ENCODE measurements at places on chromosomes 6 and 20. TPM values are rescaled to one million over a fixed set of nuclear protein-coding genes. Genes with fewer than 3 reads are reported as not detected.

GRCh38 chr6:104936766-104937535 is 20.0 kb upstream of the LIN28B start:
- no peak for DNase-seq

The ZNF334 gene
- total RNA-seq: 1.3 TPM

- no peak for DNase-seq
These were observed 102.1 kb upstream of the LAMP5 start for GRCh38 chr20:9412309-9412708.

The CASS4 gene
- total RNA-seq: 0.50 TPM

GRCh38 chr6:166439366-166440091 is 56.8 kb upstream of the MPC1 start:
- no peak for DNase-seq

GRCh38 chr20:14488212-14488611 is 150.8 kb upstream of the FLRT3 start:
- no peak for DNase-seq

The CCDC170 gene
- 0.06 TPM for total RNA-seq

The NHSL1 gene
- 7.2 TPM for total RNA-seq

The TRIM31 gene
- total RNA-seq: not detected

Data from HFFc6 (cell line).